ENCODE measurements at places on chromosomes 2 and 18. TPM values are rescaled to one million over a fixed set of nuclear protein-coding genes. Genes with fewer than 3 reads are reported as not detected.

GRCh38 chr2:215773728-215774127 lies 239.6 kb downstream of the MREG start:
- no peak for DNase-seq

DNA sequence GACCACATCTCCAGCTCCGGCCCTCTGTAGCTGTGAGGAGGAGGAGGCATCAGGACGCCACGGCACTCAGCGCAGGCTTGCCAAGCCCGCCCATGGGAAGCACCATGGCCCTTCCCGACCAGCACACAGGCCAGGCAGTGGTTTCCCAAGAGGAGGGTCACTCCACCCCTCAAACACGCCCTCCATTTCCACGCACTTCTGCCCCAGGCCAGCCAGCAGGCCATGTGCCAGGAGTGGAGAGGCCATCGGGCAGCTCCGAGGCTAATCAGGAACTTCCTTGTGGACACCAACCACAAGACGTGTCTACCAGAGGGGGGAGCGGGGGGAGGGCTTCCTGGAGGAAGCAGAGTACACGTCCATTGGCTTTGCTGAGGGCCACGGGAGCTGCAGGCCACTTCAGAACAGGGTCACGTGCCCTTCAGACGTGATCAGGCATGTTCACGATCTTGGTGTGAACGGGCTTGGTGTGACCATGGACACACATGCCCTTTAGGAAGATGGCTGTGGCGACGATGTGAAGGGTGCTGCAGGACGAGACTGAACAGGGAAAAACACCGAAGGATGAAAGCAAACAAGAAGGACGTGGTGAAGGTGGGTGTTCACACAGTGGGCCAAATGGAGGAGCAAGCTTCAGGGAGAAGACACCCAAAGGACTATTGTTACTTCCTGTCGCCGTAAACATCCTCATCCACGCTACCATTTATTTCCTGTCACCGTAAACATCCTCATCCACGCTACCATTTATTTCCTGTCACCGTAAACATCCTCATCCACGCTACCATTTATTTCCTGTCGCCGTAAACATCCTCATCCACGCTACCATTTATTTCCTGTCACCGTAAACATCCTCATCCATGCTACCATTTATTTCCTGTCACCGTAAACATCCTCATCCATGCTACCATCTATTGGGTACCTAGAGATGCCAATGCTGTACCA lies 6.5 kb upstream of the MTERF4 start:
- DNase-seq: no peak

- peak; percentile 40 for DNase-seq
Observed at GRCh38 chr2:166091439-166091838, 36.4 kb downstream of the SCN1A start.

GRCh38 chr2:62793213-62793612 lies 87.7 kb downstream of the EHBP1 start:
- no peak for DNase-seq

DNA sequence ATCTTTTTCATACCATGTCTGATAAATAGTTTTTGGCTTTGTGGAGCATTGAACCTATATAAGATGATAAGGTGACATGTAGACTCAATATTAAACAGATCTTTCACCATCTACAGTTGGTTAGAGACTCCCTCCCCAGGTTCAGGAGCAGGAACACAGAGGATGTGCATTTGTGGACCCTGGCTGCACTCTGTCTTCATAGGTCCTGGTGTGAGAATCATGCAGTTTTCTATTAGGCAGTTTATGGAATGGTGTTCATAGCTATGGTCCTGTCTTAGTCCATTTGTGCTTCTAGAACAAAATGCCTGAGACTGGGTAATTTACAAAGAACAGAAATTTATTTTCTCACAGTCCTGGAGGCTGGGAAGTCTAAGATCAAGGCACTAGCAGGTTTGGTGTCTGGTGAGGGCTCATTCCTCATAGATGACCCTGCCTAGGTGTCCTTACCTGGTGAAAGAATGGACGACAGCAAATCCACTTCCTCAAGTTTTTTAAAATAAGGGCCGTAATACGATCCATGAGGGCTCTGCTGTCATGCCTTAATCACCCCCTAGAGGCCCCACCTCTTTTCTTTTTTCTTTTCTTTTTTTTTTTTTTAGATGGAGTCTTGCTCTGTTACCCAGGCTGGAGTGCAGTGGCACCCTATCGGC lies 35.3 kb upstream of the FAM98A start:
- DNase-seq: no peak

- no peak for DNase-seq
Observed at GRCh38 chr2:167480232-167480985, 592.1 kb downstream of the XIRP2 start.

DNA sequence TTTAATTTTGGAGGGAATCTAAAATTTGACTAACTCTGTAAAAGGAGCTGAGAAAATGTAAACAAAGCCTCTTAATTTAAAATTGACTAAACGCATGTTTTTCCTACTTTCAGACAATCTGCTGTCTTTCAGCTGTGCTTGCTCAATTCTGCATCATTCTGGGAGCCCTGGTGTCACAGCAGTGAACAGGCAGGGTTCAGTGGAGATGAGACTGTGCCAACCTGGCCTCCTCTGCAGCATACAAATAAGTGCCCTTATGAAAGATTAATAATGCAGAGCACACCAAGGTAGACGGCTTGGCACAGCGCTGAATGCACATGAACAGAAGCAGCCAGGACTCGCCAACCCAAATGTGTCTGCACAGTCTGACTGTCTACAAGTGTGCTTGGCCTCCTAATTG lies 222.0 kb upstream of the CHAC2 start:
- DNase-seq: no peak

DNA sequence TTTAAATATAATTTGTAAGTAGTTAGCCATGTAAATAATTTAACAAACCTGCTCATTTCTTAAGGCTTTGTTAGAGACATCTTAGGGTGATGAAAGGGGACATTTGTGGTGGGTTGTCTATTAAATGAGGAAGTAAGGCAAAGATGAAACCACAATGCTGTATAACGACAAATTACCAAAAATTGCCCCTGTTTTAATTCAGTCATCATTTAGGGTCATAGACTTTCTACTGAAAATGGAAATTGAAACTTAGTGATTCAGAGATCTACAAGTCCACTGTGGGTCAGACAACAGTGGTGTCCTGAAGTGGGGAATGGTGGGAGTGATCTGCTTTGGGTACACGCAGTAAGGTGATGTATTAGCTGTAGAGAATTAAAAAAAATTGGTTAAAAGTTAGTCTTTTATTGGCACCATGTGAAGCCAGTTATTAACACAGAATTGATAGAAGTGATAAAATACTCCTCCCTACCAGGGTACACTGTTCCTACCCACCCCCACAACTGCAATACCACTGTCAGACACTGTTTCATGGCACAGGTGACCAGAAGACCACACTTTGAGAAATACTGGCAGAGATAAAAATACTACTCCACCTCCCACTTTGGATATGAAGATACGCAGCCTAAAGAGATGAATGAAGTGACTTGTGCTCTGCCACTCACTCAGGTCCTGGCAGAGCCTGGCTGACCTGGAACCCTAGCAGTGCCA lies 13.4 kb downstream of the CERS6 start:
- DNase-seq: no peak

DNA sequence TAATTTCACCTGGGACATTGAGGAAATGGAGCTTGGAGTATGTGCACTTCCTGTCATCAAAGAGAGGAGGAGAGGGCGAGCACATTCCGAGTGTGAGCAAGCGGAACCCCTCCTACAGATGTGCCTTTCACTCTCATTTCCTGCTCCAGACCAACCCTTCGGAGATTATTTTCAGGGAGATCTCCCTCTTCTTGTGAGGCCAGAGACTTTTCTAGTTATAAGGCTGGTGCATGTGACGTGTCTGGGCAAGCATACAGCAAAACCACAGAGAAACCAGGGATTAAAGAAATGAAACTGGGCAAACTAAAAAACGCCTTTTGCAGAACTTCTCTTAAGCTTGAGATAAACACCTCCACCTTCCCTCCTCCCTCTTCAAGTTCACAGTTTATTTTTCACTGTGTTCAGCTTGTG lies 409.2 kb upstream of the TCF4 start:
- DNase-seq: no peak

GRCh38 chr2:221517696-221518151 lies 54.4 kb downstream of the EPHA4 start:
- no peak for DNase-seq

- DNase-seq: no peak
Observed at GRCh38 chr2:600542-601386, 76.4 kb downstream of the TMEM18 start.

DNA sequence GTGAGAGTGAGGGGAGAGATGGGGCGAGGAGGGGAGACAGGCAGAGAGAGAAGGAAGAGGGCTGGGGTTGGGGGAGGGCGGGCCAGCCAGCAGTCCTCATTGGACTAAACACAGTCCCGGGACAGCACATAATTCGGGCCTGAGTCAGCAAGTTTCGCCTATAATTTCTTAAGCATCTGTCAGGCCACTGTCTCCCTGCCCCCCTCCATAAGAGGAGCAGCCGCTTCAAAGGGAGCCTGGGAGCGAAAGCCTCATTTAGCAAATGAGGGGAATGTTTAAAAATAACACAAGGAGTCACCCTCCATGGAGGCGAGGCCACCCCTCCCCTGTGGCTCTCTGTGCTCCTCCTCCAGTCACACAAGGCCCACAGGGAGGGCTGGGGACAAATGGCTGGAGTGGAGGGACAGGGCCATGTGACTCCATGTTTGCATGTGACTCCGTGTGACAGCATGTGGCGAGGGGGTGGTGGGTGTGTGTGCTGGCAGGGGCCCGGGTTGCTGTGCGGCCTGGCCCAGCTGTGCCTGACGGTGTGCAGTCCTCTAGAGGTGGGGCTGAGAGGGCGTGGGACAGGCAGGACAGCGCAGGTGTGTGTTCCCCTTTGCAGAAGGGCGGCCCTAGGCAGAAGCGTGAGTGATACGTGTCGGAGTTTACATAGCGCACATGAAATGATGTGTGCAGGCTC lies 162.4 kb downstream of the CELF4 start:
- no peak for DNase-seq

DNA sequence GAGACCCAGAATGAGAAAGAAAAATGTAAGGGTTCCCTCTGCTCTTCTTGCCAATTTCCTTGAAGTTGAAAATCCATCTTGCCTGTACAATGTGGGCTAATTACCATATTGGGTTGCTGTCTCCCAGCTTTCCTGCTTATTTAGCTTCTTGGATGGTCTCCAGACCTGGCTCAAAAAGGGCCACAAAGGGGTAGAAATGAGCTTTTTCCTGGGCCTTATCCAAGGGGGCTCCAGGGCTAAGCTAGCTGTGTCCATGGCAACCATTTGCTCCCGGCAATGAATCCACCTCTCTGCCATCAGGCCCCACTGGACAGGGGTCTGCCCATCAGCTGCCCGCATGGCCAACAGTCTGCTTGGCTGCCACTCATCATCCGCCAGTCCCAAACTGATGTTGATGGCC lies 85.0 kb downstream of the BOD1L2 start:
- no peak for DNase-seq

DNA sequence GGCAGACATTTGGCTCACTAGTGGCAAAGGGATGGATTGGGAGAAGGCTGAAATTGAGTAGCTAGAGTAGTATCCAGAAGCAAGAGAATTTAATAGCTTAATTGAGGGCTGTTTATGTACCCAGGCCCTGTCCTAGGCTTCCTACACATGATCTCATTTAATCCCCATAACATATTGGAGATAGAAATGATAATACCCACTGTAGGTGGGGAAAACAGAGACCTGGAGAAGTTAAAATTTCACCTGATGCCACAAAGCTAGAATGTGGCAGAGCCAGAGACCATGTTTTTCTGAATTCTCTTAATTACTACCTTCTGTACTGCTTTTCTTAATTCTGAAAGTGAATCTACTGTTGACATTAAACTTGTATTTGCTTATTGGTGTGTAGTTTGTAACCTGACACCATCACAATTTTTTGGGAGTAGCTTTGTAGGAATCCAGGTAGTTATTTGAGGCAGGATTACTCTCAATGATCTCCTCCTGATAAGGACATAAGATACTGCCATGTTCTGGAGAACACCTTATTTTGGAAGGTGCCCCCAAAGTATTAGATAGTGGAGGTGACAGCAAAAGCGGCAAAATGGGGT lies 42.2 kb downstream of the RAB10 start:
- no peak for DNase-seq

- DNase-seq: peak; percentile 44
Observed at GRCh38 chr2:170816504-170817092, at the start of gene GAD1. GAD1 (plus strand) TSS chr2:170816887; CDS start chr2:170818592, 1,705 bp downstream.

- no peak for DNase-seq
Observed at GRCh38 chr2:226151157-226151556, 648.5 kb downstream of the IRS1 start.

- DNase-seq: no peak
Observed at GRCh38 chr18:25308381-25308780, 43.6 kb downstream of the ZNF521 start.

DNA sequence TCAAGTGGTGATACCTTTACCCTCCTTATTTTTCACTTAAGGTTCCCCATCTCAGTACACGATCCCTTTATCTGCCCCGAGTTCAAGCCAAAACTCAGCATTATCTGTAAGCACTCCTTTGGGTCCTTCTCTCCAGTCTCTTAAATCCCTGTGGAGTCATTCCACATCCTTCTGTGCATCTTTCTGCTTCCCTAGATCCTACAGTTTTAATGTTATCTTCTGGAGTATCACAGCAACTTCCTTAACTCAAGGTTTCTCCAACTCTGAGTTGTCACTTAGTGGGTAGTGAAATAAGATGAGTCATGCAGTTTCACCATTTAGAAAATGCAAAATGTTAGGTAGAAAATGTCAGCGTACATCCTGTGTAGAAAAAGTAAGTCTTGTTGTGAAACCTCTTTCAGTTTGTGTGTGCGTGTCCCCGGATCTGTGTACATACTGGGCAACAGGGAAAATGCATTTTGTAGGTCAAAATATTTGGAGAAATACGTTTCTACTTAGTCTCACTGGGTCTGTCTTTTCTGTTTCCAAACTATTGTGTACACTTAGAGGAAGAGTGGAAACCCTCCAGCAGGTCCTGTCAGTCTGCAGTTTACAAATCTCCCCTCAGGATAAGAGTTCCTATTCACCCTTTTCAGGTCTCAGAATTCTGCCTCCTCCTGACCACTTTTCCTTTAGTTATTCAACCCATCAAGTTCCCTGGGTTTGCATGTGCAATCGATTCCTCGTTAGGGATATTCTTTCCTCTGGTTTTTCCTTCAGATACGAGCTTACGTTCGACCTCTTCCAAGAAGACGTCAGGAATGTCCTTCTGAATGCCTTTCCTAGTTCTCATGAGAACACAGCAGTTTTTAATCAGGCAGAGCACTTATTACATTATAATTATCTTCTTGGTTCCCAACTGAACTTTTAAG lies 154.8 kb downstream of the TGIF1 start:
- peak; percentile 92 for DNase-seq

GRCh38 chr18:65968239-65969004 lies 217.6 kb downstream of the CDH7 start:
- DNase-seq: no peak

- no peak for DNase-seq
Observed at GRCh38 chr2:68612765-68613519, 30.4 kb upstream of the PROKR1 start.

GRCh38 chr2:126220331-126220730 lies 435.6 kb upstream of the GYPC start:
- DNase-seq: no peak

GRCh38 chr2:119142824-119143223 lies 15.7 kb downstream of the C1QL2 start:
- no peak for DNase-seq

GRCh38 chr2:219695145-219695709 lies 67.8 kb downstream of the SLC4A3 start:
- no peak for DNase-seq

GRCh38 chr2:226300196-226300886 lies 499.3 kb downstream of the IRS1 start:
- DNase-seq: no peak

The IL36A gene
- total RNA-seq: not detected

The UPP2 gene
- total RNA-seq: not detected

The MROH2A gene
- total RNA-seq: not detected

The HAAO gene
- not detected for total RNA-seq

The DNAJC5G gene
- total RNA-seq: not detected

The ST8SIA5 gene
- total RNA-seq: not detected

The GATA6 gene
- 1.8 TPM for total RNA-seq
